ENCODE measurements at places on chromosomes 6 and 20.

- DNase-seq = no peak
These were observed 36.3 kb upstream of the DACT2 start for GRCh38 chr6:168355716-168356522.

DNA sequence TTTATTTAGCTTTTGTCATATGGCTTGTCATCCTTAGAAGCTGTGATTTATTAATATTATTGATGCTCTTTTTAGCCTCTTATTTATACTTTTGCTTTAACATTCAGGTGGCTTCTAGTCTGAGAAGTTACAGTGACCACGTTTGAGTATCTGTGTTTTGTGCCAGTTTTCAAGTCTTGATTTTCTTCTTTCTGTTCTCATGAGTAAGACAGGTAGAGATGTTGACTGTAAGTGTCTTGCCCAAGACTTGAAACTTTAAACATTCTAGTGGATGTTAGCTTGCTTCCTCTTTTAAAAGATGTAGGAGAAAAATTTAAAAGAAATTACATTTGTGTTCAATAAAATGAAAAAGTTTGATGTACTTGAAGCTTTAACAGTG, 122.6 kb downstream of the LRRC1 start:
- DNase-seq = no peak

- DNase-seq = no peak
These were observed 135.4 kb upstream of the ECI2 start for GRCh38 chr6:4270776-4271175.

- DNase-seq = no peak
These were observed 245.4 kb downstream of the PTPRK start for GRCh38 chr6:128275030-128275429.

GRCh38 chr6:118313208-118313607, 234.9 kb upstream of the PLN start:
- no peak for DNase-seq

GRCh38 chr6:122751326-122751725, 28.2 kb upstream of the FABP7 start:
- no peak for DNase-seq

- DNase-seq = no peak
These were observed 8.3 kb downstream of the MTCL3 start for GRCh38 chr6:127510876-127511275.

DNA sequence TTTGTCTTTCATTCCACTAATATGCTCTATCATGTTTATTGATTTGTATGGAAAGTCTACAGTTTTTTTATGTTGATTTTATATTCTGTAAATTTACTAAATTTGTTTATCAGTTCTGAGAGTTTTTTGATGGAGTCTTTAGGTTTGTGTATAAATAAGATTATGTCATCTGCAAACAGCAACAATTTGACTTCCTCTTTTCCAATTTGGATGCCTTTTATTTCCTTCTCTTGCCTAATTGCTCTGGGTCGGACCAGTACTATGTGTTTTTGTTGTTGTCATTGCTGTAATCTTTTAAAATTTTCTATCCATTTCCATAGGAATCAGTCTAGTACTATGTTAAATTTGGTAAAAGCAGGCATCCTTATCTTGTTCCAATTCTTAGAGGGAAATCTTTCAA, 31.5 kb upstream of the POLR1H start:
- DNase-seq = no peak

GRCh38 chr6:5080574-5080973, 4.6 kb upstream of the PPP1R3G start:
- no peak for DNase-seq

GRCh38 chr20:36271639-36272546, 34.2 kb upstream of the DLGAP4 start:
- DNase-seq = no peak

DNA sequence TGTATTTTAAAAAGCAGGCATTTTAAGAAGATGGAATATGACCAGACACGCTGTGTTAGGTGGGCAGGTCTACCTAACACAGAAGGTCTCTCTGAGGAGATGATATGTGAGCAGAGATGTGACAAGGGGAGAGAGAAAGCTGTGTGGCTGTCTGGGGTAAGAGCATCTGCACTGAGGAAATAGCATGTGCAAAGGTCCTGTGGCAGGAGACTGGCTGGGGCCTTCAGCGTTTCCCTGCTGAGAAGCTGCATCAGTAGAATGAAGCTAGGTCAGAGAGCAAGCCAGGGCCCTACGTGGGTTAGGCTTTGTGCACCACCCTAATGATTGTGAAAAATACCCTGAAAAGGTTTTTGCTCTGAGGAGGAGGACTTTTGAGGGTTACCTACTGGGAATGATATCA, 87.0 kb downstream of the TXNDC5 start:
- no peak for DNase-seq

DNA sequence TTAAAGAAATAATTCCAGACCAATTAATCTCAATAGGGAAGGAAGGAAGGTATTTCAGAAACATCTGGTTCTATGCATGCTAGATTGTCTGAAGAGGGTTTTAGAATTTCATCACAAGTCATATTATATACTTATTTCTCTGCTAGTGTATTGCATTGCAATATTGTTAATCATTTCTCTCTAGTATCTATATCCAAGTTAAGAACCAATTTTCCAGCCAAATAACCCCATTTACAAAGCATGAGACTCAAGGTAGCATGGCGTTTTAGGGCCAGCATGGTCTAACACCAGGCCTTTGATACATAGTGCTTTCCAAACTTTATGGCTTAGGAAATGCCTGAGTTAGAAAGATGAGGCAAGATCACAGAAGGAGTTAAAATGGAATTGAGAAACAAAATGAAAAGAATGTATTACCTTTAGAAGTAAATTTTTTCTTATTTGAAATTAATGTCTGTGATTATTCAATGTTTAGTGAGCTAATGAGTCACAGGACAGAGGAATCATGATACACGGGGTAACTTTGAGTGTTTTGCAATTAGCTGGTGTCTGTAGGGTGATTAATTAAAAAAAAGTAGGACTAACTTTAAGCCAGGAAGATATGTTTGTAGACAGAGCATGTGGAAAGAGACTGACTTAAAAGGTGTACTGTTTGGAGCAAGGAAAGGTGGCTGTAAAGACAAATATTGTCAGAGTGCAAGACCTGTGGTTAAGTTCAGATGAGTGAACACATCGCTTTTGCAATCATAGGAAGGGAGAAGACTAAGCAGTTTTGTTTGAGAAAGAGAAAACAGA, 1006.2 kb upstream of the CITED2 start:
- no peak for DNase-seq

- no peak for DNase-seq
These were observed 207.2 kb downstream of the CD109 start for GRCh38 chr6:73903155-73903554.

DNA sequence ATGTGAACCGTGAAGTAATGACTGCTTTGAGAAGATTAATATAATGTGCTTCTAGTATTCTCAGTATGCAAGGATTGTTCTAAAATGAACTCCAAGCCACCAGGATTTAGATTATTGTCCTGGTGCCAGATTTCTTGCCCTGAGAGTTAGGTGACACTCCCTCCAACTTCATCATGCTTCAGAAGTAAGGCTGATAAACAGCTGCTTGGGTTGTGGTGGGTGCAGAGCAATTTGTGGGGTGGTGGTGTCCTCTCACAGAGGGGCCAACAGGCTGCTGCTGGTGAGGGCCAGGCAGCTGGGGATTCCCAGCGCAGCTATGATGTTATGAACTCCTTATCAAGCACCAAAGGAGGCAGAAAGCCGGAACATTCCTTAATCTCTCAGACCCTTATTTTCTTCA, 114.6 kb downstream of the MCHR2 start:
- no peak for DNase-seq

DNA sequence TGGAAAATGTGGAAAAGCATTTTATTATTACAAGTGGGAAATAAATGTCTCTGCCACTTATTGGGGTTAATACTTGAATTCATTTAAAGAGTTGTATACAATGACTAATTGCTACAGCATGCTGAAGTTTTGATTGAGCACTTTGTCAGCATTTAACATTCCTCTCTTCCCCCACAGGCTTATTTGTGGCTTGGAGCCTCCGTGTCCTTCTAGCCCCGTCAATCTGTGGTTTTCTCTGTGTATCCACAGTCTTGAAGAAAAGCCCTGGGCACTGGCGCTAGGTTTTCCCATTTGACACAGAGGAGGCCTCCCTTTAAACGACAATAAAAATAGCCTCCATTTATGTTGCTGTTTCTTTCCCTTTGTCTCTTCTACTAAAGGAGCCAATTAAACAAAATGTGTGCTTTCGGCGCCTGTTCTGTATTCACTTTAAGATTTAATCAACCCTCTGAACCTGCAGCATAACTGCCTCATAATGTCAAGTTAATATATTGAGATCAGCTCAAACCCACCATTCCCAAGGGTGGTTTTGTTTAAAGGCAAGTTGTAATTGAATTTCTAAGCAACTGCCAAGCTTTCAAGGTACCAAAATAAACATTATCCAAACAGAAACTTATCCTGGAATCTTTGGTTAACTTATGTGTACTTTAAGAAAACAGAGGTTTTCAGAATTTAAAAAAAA, 326.6 kb upstream of the RNF24 start:
- DNase-seq = no peak

DNA sequence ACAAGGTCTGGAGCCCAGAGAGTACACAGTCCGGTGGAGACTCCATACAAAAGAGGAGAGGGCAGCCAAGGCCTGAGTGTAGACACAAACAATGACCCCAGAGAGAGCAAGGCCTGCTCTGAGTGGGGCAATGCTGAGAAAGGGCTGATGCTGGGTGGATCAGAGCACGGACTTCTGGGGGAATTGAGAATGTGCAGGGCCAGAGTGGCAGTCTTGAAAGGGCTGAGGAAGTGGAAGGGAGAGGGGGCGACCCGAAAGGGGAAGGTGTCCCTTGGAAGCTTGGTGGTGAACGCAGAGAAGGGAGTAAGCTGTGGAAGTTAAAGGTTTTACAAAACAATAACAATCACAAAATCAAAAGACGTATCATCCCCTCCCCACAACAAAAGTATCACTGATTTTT, 12.0 kb upstream of the GRM4 start:
- DNase-seq = no peak

DNA sequence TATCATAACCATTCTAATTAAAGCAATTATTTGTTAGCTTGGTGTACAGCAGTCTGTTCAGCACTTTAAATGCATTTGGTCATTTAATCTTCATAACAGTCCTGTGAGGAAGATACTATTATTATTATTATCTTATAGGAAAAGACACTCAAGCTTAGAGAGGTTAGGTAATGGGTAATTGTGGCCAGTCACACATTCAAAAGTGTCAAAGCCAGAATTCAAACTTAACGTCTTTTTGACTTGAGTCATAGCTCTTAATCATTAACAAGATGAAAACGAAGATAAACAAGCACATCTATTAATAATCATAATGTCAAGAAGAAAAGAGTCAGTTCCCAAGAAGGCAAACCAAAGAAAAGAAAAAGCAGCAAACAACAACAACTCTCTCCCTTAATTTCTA, 251.0 kb downstream of the SYNE1 start:
- DNase-seq = no peak

- no peak for DNase-seq
These were observed 21.5 kb upstream of the TMEM30A start for GRCh38 chr6:75306064-75306463.

DNA sequence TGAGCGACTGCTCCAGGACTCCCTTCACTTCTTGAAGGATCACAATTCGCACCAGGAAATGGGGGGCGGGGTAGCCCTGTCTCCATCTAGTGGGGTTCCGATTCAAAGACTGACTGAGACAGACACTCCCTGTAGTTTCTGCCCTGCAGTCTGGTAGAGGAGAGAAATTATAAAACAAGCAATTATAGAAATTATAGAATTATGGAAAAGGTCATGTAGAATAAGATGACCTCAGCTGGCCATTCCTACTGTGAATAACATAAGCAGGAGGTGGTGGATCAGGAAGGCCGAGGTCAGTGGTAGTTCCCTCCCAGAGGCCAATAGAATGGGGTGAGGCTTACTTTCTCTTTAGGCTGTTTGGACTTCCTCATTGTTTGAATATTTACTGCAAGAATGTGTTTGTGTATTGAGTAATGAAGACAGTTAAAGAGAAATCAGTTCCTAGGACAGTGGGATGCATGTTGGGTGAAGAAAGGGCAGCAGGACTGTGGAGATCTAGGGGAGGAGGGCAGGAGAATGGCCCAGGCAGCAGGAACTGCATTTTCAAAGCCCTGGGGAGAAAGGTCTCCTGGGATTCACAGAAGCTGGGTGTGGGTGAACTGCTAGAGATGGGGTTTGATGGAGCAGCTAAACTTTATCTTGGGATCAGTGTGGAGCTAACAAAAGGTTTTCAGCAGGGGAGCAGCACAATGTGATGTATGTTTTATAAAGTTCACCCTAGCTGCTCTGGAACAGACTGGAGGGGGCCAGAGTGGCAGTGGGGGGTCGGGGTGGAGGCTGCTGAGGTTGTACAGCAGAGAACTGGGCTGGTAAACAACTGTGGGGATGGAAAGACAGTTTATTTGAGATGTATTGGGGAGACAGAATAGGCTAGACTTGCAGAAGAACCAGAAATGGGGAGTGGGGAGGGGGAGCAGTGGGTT, 2.1 kb downstream of the ZNF341 start:
- DNase-seq = no peak

GRCh38 chr6:160461641-160462040, 113.5 kb downstream of the SLC22A3 start:
- no peak for DNase-seq

DNA sequence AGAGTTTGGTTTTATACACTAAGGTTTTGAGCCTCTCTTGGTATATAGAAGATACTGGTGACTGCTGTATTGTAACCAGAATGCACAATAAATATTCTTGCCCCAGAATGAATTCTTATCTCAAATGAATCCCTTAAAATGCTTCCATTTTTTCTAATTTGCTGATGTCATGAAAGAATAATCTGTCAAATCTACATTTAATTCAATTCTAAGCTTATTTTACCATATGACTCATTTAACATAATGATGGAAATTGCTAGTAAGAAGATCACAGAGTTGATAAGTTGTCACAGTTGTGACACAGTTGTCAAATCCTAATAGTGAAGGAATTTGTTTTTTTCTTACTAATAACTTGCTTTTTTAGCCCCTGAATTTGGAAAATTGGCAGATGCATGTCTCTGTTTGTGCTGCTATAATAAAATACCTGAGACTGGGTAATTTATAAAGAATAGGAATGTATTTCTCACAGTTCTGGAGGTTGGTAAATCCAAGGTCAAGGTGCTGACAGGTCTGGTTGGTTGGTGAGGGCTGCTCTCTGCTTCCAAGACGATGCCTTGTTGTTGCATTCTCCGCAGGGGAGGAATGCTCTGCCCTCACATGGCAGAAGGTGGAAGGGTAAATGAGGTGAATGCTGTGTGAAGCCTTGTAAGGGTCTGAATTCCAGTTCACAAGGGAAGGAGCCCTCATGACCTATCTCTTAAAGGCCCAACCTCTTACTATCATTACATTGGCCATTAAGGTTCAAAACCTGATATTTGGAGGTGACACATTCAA, 4.7 kb downstream of the ECT2L start:
- DNase-seq = no peak

- DNase-seq = no peak
These were observed 46.4 kb upstream of the CCDC28A start for GRCh38 chr6:138727182-138727581.

DNA sequence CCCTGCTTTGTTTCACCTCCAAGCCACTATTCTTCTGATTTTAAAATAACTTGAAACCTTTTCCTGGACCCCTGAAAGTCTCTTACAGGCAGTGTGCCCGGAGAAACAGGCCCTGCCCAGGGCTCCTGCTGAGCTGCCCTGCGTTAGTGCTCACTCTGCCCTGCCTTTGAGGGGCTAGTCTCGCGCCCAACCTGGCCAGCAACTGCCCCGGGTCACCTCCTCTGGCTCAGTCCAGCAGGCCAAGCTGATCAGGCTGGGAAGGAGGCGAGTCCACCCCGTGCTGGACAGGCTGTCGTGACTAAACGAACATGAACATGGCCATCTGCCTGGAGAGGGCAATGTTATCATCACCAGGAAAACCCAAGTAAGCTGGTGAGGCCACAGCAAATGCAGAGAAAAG, 245.4 kb downstream of the ANKRD60 start:
- no peak for DNase-seq
